Aortic smooth muscle cell (primary cell): ENCODE measurements at places on chromosomes 2 and 18. TPM values are rescaled to one million over a fixed set of nuclear protein-coding genes. Genes with fewer than 3 reads are reported as not detected.

CD8A gene
- total RNA-seq, result not detected in 2 replicates

GREB1 gene
- 0.12 and 0.40 TPM in 2 replicates for total RNA-seq

HPCAL1 gene
- total RNA-seq, result 46.4 and 59.3 TPM in 2 replicates

CDH7 gene
- total RNA-seq, result not detected in 2 replicates
